ENCODE measurements at places on chromosomes 12 and 14.

DNA sequence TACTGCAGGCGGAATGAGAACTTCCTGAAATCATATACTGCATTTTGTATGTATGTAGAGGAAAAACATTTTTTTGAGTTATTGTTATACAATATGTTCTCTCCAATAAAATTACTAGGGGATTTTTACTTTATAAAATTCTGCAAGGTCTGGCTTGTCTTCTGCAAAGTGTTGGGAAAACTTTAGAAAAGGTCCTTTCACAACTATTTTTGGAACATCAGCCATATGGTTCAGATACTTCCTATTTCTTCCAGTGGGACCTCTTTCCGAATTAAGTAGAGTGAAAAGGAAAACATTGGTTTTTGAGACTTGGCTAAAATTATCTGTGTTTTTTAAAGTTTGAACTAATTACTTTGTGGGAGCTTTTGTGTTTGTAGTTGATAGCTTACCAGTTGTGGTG lies 52.7 kb downstream of the DAAM1 start:
- DNase-seq = no peak

DNA sequence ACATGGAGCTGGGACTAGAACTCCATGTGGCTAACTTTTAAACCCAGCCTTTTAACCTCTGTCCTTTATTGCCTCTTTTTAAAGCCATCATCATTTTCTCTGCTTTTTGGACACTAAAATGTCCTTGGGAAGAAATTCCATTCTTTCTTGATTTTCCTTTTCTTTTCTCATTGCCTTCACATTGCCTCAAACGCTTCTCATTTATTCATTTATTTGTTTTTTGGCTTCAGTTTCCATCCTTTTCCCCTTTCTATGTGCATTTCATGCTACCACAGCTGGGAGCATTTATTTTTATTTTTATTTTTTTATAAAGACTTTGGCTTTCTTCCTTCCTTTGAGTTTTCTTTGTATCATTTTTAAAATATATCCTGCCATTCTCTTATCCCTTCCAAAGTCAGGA lies 212.2 kb downstream of the DACT1 start:
- DNase-seq = no peak

GRCh38 chr12:62919838-62920237 lies 15.1 kb downstream of the PPM1H start:
- DNase-seq = peak; percentile 91

- DNase-seq = peak; percentile 60
Measured at GRCh38 chr12:76685246-76685678, 78.7 kb upstream of the ZDHHC17 start.

- peak; percentile 63 for DNase-seq
Measured at GRCh38 chr14:99628887-99629618, 15.9 kb upstream of the HHIPL1 start.

- no peak for DNase-seq
Measured at GRCh38 chr14:51396222-51396815, 156.3 kb downstream of the TMX1 start.

- DNase-seq = peak; percentile 17
Measured at GRCh38 chr14:22887990-22888378, 5.0 kb downstream of the REM2 start.

DNA sequence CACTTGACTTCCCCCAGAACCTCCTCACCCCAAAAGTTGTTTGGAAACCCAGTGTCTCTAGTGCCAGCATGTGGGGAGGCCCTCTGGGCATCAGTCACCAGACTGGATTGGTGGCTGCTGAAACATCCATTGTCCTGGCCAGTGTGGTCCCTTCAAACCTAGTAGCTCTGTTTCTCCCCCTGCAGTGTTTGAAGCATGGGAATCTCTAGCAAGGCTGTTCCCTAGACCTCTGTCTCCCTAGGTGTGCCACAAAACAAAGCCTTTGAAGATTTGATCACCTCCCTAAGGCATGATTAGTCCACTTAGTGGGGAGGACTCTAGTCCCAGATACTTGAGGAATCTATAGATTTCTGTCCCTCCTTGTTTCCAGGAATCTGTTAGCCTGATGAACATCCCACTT lies 60.3 kb downstream of the ARF6 start:
- no peak for DNase-seq

DNA sequence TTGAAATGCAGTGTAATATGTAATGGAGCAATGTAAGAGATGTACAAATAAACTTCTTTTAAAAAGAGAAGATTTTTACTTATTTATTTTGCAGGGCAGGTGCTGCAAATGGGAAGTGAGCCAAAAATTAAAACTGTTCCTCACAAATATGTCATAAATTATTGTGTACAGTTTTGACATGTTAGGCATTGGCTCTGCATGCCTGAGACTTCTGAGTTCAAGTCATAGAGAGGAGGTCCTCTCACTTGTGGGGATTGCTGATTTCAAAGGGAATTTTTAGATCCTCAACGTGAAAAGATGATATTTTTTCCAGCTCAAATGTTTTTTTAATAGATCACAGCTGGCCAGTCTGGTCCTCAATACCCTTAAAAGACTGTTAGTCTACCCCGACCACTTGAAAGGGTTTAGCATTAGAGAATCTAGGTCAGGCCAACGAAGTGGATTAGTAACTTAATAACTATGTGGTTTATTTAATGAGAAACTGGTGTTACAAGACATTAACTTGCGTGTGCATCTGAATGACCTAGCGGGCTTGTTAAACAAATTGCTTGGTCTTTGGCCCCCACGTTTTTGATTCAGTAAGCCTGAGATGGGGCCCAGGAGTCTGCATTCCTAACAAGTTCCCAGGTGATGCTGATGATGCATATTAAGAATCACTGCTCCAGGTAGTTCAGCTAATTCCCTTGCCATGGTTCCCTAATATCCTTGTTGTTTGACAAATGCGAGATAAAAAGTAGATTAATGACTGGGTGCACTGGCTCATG lies 30.9 kb upstream of the WDR89 start:
- DNase-seq = peak; percentile 13

GRCh38 chr12:115388139-115388538 lies 704.2 kb upstream of the TBX3 start:
- no peak for DNase-seq

DNA sequence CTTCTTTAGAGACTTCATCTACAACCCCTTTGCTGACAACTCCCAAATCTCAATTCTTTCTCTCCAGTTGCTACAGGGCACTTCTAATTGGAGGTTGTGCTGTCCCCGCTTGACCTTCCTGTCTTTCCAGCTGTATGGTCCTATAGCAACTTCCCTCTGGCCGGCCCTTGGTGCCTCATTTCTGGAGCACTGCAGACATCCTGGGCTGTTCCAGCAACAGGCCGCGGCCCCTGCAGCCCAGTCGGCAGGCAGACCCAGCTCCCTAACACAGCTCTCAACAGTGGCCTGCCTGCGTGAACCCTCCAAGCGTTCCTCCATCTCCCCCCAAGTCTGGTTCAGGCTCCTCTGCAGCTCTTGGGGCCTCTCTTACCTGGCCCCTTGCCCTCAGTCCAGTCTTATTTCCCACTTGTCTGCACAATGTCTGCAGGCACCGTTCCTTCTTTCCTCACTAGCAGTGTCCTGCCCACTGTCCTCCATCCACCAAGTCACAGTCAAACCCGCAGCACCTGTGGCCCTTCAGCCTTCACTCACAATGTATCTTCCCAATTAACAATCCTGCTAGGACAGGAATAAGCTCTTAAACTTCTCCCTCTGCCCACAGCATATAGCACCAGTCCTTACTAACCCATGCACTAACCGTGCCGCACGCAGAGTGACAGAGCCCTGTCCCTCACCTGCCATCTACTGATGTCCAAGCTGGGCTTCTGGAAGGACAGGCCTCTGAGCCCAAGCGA lies 1.6 kb upstream of the EML1 start:
- no peak for DNase-seq

GRCh38 chr12:118073768-118074167 lies 12.8 kb upstream of the WSB2 start:
- DNase-seq = no peak

- DNase-seq = no peak
Measured at GRCh38 chr12:105485921-105486320, 155.4 kb downstream of the C12orf75 start.

DNA sequence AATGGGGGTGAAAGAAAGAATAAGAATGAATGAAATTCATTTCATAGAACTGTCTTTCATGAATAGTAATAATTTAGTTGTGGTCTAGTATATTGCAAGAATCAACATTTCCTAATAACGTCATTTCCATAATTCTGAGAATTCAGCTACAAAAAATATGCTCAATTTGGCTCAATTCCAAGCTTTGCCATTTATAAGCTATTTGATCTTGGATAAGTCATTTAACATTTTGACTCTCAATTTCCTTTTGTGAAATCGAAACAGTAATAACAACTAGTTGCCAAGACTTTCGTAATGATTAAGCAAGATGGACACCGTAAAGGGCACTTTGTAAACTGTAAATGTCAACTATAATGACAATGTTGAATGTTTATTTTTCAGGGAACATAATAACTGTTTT lies 18.1 kb downstream of the NOS1 start:
- DNase-seq = no peak

DNA sequence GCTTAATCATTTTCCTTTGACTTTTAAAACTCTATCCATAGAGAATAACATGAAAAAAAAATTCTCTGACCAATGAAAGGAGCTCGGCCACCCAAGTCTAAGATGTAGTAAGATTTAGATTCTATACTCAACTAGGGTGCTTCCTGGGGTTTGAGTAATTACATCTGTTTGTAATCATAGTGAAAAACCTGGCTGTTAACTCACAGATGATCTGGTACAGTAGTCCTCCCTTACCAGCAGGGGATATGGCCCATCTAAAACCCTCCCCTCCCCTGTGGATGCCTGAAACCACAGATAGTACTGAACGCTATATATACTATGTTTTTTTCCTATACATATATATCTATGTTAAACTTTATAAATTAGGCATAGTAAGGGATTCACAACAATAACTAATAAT lies 89.2 kb downstream of the DAAM1 start:
- no peak for DNase-seq

GRCh38 chr14:105135700-105136395 lies 32.7 kb downstream of the JAG2 start:
- no peak for DNase-seq

GRCh38 chr12:29763301-29763683 lies 20.4 kb downstream of the TMTC1 start:
- no peak for DNase-seq
